RWPE2 (cell line): ENCODE measurements at places on chromosomes 3 and 15.

- DNase-seq, result no peak
These were observed 90.8 kb downstream of the MCTP2 start for GRCh38 chr15:94322141-94322540.

DNA sequence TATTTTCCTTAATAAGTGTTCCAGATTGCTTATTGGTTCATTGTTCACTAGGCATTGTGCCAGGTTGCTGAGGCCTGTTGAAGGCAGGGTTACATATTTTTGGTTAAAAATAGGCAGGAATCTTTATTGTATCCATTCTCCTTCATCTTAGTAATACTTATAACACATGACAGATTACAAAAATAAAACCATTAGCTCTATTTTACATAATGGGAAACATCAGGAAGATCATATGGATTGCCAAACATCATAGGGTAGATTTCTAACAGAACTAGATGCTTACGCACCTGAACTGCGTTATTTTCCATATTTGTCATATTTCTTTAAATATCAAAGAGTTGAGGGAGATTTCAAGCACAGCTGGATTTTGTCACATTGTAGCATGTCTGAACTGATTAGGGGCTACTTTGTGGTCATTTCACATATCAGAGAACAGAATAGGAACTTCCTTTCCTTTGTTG, 462.9 kb upstream of the SGO1 start:
- DNase-seq, result no peak

DNA sequence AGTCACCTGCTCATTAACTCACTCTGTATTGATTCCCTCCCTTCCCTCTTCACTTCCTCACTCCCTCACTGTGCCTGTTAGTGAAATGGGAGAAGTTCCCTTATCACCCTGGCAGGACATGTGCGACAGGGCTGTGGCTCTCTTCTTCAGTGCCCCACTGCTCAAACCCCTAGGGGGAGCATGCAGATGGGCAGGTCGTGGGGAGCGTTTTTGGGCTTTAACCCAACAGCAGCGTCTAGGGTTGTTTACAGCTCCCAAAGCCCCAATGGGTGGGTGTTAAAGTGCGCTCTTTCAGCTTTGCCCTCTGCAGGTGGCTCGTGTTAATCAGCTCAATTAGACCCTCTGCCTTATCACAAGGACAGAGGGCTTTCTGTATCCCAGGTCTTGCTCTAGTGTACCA, 447.8 kb upstream of the PROK2 start:
- DNase-seq, result no peak

- no peak for DNase-seq
These were observed 10.6 kb upstream of the POU1F1 start for GRCh38 chr3:87287011-87287410.

GRCh38 chr3:123605789-123606234, 21.0 kb upstream of the HACD2 start:
- no peak for DNase-seq

- no peak for DNase-seq
These were observed 101.0 kb downstream of the OSBPL10 start for GRCh38 chr3:31880020-31880419.

DNA sequence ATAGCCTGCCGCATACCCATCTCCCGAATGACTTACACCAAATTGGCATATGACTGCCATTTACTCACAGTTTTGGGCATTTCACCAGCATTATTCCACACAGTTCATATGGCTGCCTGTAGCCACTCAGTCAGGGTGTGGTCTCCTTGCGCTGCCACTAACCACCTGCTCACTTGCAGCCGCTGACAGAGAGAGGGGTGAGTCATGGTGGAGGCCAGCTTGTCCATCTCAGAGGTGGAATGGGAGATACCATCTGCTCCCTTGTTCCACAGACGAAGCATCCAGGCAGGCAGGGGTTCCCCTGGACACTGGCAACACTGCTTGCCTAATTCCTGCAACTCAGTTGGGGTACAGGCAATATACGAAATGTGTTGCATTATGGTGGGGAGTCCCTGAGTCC, 15.6 kb downstream of the CCRL2 start:
- peak; percentile 67 for DNase-seq

GRCh38 chr3:154701055-154701454, 271.1 kb upstream of the GPR149 start:
- no peak for DNase-seq

- no peak for DNase-seq
These were observed 123.2 kb upstream of the PLCL2 start for GRCh38 chr3:16761571-16761970.

GRCh38 chr3:157544501-157545130, 41.4 kb upstream of the VEPH1 start:
- no peak for DNase-seq

DNA sequence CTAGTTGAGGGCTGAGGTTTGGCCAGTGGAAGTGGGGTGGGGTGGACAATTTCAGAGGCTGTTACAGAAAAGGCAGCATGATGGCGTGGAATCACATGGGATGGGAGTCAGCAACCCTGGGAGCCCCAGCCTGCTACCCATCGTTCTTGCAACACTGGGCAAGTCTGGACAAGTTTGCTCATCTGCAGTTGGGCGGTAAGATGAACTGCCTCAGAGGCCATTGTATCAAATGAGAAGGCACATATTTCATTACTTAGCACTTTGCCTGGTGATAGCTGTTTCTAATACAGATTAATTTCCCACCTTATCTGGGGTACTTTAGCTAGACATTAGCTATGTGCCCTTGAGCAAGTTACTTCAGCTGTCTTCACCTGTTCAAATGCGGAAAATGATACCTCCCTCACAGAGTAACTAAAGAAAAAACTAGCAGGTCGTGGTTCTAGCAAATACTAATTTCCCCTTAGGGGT, 248.9 kb downstream of the THSD4 start:
- peak; percentile 86 for DNase-seq

- peak; percentile 92 for DNase-seq
These were observed 25.8 kb upstream of the NEDD4 start for GRCh38 chr15:56019060-56019793.

GRCh38 chr3:193831495-193832455, 238.8 kb downstream of the OPA1 start:
- DNase-seq, result peak; percentile 99

DNA sequence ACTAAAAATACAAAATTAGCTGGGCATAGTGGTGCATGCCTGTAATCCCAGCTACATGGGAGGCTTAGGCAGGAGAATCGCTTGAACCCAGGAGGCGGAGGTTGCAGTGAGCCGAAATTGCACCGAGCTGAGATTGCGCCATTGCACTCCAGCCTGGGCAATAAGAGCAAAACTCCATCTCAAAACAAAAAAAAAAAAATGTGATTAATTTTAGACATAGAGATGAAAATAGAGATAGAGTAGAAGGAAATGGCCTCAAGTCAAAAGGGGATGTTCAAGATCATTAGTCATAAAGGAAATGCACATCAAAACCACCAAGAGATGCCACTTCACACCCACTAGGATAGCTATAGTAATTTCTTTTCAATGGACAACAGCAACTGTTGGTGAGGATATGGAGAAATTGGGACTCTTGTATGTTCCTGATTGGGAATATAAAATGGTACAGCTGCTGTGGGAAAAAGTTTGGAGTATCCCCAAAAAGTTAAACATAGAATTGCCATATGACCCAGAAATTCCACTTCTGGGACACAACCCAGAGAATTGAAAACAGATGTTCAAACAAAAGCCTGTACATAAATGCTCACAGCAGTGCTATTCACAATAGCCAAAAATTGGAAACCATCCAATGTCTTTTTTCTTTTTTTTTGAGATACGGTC, 55.4 kb downstream of the ABHD2 start:
- DNase-seq, result no peak

DNA sequence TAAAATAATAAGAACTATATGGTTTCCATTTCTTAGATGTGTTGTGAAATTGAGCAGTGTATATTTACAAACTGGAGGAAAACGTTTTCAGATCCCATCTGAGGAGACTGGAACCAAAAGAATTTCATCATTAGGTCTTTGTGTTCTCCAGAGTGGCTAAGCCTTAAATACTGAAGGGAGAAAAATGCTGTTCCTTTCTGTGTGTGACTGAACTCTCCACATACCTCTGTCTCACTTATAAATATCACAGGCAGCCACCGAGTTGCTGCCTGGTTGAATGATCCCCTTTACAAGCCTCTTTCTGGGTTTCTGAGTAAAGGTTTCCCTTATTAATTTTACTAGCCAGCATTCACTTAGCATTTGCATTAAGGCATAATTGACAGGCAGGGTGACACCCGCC, 913.9 kb upstream of the NR2F2 start:
- no peak for DNase-seq

GRCh38 chr3:129665024-129665768, 58.7 kb upstream of the PLXND1 start:
- no peak for DNase-seq

- DNase-seq, result no peak
These were observed 534.2 kb downstream of the NSUN3 start for GRCh38 chr3:94596887-94597566.

DNA sequence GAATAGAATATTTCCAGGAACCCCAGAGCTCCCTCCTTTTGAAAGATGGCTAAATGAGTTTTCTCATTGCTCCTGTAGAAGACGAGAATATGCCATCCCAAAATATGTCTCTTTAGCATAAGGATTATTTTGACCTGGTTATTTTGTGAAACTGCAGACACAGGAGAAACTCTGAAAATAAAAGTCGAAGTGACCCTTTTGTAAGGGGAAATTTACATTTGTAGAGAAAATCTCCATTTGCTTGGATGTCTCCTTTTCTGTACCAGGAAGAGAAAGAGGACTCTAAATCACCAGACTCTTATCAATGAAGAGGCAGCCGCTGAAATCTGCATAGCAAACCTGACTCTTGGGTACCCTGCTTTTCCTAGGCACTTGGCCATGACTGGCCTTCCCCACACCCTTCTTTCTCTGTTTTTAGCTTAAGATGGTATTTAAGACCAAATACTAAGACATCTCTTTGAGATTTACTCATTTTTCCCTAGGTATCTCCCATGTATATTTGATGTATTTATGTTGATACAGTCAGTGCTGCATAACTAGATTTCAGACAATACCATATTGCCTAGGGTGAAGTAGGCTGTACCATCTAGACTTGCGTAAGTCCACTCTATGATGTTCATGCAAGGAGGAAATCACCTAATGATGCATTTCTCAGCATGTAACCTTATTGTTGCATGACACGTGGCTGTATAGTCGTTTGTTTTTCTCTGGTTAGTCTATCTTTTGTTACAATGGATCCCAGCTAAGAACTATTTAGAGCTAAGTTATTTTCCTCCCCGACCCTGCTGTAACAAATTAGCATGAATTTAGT, 98.2 kb upstream of the UBE3A start:
- no peak for DNase-seq

DNA sequence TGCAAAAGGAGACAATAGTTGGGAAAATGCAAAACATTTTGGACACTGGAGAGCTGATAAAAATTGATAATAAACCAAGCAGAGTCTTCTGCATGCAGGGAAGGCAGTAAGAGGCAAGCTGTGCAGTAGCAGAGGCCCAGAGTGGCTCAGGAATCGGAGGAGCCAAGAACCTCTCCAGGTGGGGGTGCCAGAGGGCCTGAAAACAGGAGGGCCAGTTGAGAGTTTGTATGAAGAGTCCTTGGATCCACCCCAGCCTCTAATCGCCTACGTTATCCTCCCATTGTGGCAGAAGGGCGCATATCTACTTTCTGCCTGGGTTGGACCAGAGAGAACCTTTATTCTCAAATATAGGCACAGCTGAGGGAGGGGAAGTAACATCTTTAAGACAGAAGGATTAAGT, 48.9 kb upstream of the RBP1 start:
- DNase-seq, result no peak

DNA sequence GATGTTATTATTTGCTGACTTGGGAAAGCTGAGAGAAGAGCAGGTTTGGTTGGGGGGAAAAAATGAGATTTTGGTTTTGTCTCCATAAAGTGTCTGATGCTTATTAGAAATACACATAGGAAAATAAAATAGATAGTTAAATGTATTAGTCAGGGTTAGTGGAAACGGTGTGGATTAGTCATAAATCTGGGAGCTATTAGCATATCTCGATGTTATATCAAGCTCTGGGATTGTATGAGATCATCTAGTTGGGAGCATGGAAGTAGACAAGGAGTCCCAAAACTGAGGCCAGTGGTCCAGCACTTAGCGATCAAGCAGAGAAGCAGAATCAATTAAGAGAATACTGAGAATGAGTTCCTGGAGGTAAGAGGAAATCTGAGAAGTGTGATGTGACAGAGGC, 845.5 kb downstream of the ROBO2 start:
- no peak for DNase-seq

DNA sequence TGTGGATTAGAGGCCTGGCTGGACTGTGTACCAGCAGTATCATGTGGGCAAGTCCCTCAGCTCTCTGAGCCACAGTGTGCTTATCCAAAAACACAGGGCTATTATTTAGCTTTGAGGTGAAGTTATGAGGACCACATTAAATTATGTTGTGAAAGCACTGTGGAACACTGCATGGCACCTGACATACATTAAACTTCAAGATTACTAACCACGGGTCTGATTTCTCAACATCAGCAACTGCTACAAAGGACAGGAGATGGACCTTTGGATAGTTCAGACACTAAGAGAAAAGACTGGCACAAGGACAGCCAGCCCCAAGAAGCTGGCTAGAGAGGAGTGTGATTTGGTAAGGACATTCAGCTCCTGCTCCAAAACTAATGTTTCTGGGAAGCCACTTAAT, 21.3 kb downstream of the CLK3 start:
- DNase-seq, result no peak

DNA sequence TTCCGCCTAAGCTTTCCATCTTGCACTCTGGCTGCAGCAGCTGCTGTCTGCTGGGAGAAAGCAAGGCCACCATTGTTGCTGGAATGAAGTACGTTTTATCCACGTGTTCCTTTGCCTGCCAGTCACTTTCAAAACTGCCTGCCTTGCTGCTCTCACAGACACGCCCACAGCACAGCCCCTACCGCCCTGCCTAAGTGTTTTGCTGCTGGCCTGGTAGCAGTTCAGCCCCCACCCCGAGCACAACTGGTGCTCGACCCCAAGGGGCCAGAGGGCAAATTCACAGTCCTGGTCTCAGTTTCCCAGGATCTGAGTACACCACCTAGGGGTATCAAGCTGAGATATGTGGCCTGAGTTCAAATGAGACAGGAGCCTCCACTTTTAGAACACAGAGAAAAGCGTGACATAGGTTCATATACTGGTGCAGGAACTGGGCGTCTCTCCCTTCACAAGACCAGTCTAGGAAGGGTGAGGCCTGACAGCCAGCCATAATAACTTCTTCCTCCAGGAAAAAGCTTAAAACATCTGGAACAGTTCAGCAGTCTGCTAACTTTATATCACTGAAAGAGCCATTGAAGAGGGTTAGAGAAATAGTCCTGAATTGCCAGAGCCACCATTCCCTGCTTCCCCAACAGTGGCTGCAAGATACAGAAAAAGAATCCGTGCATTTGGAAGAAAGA, 1012.3 kb downstream of the ZPLD1 start:
- DNase-seq, result no peak

GRCh38 chr3:69121950-69122349, 445 bp downstream of the LMOD3 start:
- no peak for DNase-seq

DNA sequence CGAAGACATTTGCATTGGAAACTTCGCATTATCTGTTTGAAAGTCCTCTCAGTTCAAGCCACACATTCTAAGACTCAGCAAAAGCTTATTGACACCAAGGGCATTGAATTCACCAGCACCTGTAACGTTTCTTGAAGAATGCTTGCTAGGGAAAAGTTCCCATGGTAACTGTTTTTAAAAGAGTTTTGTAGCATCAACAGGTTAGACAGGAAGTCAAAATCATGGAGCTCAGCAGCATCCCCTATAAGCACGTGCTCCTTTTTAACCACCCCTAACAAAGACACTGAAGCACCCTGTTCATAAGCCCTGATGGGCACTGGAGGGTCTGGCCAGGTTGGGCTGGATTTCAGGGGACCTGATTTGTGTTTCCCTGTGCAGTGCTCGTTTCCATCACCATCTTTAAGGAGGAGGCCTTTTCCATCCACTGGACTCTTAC, 229.7 kb upstream of the BHLHE40 start:
- no peak for DNase-seq
